GM06990 (cell line): ENCODE measurements at places on chromosomes 7 and 10.

GRCh38 chr7:88243345-88243909 is 23.6 kb upstream of the SRI start:
- DNase-seq: peak; percentile 5

DNA sequence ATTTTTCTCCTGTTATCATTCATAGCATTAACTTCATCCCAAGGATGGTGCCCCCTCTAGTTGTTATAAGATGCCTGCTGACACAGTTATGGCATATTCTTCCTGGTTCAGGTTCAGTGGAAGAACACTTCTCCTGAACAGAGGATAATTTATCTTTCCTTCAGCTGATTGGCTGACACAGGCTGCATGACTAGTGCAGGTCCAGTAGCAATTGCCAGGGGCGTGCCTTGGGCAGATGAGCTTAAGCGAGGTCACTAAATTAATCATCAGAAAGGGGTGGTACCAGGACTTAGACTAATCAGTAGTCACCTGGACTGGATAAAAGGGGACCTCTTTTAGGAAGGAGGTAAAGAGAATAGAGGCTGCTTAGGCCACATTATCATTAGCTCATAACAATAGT is 42.3 kb downstream of the BZW2 start:
- no peak for DNase-seq

DNA sequence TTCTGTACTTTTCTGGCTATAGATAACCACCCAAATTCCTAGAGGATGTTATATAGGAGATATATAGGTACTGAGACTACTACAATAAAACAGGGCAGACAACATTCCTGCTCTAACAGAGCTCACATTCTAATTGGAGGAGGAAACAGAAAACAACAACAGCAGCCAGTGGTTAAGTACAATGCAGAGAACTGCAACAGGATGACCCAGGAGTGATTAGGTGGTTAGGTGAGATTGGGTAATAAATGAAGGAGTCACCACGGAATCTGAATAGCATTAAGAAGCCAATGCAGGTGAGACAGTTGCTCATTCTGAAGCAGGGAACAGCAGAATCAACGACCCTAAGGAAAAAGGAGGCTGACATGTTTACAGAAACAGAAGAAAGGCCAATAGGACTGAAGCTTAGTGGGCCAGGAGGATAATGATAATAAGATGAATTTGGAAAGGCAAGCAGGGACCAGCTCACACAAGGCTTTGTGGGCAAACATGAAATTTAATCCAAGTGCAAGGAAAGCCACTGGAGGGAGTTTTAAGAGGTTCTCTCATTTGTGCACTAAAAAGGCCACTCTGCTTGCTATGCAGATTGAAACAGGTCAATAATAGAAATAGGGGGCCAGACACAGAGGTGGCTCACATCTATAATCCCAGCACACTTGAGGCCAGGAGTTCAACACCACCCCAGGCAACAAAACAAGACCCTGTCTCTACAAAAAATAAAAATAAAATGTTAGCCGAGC is 16.9 kb upstream of the REEP3 start:
- DNase-seq: no peak

GRCh38 chr7:30164567-30164966 is 29.8 kb downstream of the MTURN start:
- peak; percentile 34 for DNase-seq

DNA sequence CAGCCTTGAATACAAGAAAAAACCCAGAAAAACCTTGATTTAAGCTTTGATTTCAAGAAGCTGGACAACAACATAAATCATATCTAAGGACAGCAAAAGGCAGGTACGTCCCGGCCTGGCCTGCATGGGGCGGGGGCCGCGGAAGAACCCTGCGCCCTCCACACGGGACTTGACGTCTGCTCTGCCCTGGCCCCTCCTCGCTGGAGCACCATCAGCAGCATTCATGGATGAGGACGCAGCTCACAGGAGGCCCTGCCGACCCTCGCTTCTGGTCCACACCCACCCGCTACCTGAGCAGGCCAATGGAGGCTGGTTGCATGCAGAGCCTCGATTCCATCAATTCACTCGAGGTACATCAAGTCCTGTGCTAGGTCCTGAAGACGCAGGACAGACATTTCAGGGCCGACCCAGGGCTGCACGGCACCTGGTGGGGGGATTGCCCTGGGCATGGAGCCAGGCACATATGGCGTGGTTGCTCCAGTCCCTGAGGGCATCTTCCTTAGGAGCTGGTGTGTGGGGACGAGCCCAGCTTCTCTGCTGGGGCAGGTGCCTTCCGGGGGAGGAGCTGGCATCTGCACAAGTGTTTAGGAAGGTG is 63.1 kb upstream of the NKX6-2 start:
- no peak for DNase-seq

DNA sequence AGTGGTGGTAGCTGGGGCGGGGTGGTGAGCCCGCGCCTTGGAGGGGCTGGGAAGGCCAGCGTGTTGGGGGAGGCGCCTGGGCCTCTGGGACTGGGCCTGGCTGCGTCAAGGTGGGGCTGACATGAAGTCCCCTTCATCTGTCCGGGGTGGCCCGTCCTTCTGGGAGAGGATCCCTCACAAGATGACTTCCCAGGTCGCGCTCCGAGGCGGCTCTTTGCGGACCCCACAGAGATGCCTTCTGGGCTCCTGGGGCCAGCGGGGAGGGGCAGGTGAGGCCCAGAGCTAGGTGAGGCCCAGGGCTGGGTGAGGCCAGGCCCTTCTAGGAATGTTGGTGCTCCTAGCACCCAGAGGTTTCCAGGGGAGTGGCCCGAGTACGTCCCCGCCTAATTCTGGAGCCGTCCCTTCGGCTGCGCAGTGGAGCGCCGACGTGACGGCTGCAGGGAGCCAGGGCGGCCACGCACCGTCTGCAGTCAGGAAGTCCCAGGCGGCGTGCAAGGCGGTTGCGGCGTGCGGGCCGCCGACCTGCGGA is 58.2 kb upstream of the NUPR2 start:
- DNase-seq: peak; percentile 8

- no peak for DNase-seq
Observed at GRCh38 chr10:101123085-101123814, 7.8 kb upstream of the TLX1 start.

GRCh38 chr10:15200626-15201025 is 32.1 kb upstream of the NMT2 start:
- DNase-seq: no peak

GRCh38 chr10:1122349-1122748 is 66.2 kb downstream of the WDR37 start:
- no peak for DNase-seq

DNA sequence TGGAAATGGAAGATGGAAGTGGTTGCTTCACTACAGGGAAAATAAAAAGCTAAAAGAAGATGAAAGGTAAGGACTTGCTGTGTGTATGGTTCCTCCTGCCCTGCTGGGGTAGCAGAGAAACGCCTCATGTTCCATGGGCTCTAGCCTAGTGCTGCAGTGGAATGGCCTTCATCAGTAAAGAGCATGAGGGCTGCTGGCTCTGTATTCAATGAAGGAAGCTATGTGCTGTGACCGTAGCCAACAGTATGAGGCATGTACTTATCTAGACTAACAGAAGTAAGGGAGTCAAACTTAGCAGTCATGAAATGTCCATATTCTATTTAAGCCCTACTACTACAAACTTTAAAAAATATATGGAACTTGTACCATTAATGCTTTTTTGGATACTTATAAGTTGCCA is 54.3 kb downstream of the GDI2 start:
- DNase-seq: no peak

- no peak for DNase-seq
Observed at GRCh38 chr10:23196915-23197314, 4.8 kb downstream of the PTF1A start.

DNA sequence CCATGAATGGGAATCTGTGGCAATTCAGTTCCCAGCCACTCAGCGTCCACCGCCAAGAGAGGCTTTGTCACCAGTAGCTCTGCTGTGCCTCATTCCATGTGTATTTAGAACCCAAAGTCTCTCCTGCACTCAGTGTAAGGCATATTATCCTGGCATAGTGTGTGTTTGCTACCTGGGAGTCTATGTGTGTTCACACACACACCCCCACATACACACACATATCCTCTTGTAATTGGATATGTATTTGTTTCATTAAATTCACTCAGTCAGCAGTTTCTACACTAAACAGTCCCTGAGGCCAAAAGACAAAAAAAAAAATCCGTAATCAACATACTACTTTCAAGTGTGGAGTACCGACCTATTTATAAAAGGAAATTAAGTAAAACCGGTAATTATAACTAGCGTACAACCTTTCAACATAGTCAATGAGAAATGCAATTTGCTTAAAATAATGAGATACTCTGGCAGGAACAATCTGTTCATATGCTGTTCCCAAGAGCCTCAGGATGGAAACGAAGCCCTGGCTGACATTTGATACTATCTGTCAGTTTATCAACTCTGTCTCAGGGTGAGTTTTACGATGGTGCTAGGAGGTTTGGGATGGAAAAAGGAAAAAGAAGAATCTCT is 425.8 kb upstream of the CELF2 start:
- DNase-seq: no peak

- DNase-seq: no peak
Observed at GRCh38 chr10:52359441-52359840, 45.4 kb downstream of the DKK1 start.

GRCh38 chr10:24518411-24518810 is 205.3 kb downstream of the ARHGAP21 start:
- no peak for DNase-seq

DNA sequence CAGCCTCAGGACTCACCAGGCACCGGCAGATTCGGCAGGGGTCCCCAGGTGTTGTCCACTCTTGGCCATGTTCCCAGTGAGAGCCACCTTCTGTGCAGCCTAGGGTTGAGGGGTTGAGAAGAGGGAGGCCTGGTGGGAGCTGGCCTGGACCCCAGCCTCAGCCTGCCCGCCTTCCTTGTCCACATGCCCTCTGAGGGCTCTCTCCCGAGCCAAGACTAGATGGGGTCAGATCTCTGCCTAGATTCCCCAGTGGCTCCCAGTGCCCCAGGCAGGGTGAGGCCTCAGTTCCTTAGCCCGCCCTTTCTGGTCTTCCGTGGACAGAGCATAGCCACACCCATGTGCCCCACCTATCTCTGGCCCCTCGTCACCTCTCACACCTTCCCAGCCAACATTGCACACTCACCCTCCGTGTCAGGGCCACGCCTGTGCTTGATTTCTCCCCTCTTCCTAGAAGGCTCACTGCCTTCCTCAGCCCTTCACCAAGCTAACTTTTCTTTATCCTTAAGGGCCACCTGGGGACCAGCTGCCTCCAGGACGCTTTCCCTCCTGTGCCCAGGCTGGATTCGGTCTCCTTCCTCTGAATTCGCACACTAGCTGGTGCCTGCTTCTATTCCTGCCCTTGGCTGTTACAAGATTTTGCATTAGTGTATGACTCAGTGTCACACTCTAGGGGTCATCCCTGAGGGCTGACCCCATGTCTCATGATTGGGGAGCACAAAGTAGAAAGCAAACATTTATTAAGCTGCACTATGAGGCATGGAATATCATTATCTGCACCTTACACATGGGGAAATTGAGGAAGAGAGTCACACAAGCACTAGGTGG is 7.5 kb downstream of the KCP start:
- no peak for DNase-seq

GRCh38 chr7:111758332-111758731 is 196.0 kb upstream of the IMMP2L start:
- DNase-seq: no peak

DNA sequence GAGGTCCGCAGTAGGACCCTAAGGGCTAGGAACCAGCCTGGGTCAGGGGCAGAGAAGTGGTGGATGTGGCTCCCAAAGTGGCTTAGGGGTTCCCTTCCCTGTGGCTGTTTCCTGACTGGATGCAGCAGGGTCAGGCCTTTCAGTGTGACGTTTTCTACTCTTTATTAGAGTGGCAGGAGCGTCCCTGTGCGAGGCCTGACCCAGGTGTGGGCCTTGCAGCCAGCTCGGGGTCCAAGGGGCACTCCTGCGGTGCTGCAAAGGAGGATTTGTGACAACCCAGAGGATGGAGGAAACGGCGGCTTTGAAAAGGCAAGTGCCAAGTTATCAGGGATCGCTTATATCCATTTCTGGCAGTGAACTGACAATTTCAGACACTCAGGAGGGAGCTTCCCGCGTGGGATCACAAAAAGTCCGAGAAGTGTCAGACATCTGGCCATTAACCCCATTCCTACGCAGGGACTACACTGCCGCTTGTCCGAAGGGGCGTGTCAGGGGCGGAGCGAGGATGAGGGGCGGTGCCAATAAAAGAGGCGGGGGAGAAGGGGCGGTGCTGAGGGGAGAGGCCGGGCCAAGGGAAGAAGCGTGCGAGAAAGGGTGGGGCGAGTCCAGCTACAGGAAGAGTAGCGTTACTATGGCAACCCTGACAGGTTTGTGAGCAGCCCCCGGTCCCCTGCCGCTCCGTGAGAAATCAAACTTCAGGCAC is 98.8 kb upstream of the ZNF722 start:
- DNase-seq: peak; percentile 11

DNA sequence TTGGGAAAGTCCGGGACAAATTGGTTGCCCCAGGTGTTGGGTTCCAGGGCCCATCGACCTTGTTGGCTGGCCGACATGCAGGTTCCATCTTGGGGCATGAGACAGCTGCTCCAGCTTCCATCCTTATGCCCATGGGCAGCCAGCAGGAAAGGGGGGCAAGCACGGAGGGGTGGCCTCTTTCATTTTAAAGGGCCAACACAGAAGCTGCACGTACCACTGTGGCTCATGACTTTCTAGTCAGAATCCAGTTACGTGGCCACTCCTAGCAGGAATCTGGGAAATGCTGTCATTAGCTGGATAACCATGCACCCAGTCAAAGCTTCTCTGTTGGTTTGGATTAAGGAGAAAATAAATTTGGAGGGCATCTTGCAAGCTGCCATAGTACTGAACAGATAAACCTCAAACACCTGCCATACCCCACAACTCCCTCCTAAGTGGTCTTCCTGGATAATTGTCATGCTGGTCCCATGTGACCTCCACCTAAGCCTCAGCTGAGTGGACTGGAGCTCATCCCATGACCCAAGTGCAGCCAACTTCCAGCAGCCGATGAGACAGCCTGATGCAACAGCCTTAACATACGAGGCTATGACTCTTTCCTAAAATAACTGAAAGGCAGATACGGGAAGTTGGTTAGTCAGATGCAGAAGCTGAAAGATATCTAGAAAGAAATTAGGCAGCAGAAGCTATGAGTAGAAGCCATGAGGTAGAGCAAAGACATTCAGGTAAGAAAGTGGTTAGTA is 21.4 kb upstream of the GSDME start:
- DNase-seq: peak; percentile 46

DNA sequence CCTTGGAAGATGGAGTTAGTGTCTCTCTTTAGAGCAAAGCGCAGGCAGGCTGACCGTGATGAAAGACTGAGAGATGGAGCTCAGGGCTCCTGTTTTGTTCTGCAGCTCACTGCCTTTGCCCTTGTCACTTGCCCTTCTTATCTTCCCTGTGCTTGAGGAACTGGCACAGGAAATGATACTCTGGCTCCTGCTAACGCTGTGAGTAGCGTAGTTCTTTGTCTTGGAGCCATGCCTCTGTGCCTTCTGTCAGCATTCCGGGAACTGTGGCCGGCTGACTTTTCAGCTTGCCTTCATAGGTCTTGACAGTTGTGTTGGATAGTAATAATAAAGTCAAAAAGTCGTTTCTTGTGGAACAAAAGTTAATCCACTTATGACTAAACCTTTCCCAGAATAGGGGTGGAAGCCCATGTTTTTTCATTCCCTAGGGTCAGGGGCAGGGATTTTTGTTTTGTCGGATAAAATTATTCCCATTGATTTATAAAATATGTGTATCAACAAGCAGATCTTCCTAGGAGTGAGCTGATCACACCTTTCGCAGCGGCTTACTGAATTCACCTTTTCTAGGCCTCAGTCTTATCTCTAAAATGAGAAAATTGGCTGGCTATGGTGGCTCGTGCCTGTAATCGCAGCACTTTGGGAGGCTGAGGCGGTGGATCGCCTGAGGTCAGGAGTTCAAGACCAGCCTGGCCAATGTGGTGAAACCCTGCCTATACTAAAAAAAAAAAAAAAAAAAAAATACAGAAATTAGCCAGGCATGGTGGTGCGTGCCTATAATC is 16.6 kb upstream of the TMEM236 start:
- no peak for DNase-seq
